Foreskin keratinocyte (primary cell): ENCODE measurements at places on chromosomes 1 and 21. TPM values are rescaled to one million over a fixed set of nuclear protein-coding genes. Genes with fewer than 3 reads are reported as not detected.

GRCh38 chr1:18764362-18764761, 95.1 kb downstream of the TAS1R2 start:
- no peak for DNase-seq

DNA sequence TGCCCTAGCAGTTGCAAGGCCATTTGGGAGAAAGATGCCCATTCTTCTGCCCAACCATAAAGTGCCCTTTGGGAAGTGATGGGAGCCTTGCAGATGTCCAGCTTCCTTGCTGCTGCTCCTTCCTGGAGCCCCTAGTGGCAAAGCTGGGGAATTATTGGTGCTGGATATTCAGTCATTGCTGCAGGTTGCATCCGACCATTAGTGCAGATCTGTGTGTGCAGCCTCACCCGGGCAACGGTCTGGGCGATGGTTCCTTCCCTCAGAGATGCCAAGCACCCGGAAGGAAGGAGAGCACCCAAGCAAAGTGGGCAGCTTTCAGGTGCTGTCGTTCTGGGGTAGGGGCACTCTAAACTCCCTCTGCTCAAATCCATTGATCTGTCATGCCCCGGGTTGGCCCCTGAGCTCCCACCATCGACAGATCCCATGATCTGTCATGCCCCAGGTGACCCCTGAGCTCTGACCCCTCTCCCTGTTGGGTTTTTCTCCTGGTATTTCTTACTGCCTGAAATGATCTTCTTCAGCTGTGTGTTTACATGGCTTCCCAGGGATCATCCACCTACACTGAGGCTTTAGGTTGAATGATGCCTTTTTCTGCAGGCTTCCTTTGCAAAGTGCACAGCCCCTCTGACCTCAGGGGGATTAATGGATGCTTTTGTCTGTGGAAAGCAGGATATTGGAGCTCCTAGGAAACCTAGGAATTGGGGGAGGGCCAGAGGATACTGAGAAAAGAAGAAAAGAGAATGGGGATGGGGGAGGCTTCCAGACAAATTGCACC, 467.5 kb downstream of the PTPRU start:
- peak; percentile 30 for DNase-seq

- DNase-seq, result no peak
Measured at GRCh38 chr1:228208831-228209551, 1.1 kb downstream of the OBSCN start.

GRCh38 chr1:109927911-109928321, 17.3 kb downstream of the CSF1 start:
- no peak for DNase-seq

- no peak for DNase-seq
Measured at GRCh38 chr1:39489567-39490239, 1.7 kb upstream of the BMP8A start.

DNA sequence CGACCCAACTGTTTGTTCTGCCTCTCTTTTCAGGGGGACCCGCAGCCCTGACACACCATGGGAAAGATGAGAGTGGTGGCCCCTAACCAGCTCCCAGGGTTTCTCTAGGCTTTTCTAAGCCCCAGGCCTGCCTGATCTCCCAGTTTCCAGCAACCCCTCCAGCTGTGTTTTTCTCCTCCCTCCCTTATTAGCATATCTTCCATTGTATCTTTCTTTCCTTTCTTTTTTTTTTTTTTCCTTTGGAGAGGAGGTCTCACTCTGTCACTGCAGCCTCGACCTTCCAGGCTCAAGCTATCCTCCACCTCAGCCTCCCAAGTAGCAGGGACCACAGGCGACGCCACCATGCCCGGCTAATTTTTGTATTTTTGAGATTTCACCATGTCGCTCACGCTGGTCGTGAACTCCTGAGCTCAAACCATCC, 1.8 kb upstream of the CERS2 start:
- no peak for DNase-seq

GRCh38 chr1:176559878-176560277, 96.9 kb downstream of the PAPPA2 start:
- DNase-seq, result no peak

- DNase-seq, result no peak
Measured at GRCh38 chr1:201689647-201690046, 139.3 kb upstream of the IPO9 start.

DNA sequence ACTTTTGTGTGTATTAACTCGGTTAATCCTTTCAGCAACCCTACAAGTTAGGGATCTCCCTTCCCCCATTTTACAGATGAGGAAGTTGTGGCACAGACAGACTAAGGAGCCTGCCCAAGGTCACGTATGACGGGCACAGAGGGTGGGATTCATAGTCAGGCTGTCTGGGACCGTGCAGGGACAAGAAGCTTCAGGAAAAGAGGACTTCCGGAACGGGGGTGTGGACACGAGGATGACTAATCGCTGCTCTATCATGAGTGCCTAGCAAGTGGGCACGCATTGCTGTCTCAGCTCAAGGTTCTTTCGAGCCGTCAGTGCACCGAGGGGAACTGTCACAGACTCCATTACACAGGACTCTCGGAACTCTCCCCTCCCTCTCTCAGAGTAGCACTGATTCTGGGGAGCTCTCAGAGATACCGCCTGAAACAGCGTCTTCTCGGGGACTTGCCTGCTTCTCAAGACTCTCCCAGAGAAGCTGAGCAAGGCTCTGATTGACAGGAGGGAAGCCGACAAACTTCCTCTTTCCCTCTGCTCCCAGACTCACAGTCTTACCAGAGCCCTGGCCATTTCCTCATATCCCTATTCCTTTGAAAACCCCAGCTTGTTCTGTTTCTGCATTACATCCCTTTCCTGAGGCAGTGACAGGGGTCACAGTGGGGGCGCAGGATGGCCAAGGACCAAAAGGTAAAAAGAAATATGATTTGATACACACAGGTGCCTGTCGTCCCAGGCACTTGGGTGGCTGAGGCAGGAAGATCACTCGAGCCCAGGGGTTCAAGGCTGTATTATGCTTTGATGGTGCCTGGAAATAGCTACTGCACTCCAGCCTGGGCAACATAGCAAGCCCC, 14.4 kb downstream of the FHAD1 start:
- DNase-seq, result no peak

DNA sequence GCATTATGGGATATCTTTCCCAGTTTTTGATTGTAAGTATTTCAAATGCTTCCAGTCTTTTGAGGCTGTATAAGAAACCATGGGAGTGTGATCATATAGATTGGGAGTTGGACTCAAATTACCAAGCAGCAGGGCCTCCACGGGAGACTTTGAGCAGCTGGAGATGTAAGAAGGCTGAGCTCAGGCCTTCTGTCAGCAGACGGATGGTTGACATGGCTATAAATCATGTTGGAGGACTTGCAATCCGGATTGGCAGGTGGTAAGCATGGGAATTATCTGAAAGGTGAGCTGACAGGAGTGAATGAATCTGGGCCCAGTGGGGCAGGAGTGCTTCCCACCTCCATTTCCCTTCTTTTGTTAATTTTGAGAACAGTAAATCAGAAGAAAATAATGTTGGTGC, 83.2 kb upstream of the PPM1J start:
- DNase-seq, result no peak

- DNase-seq, result no peak
Measured at GRCh38 chr1:19678493-19678892, 13.8 kb downstream of the HTR6 start.

GRCh38 chr1:9628541-9629444, 22.7 kb upstream of the PIK3CD start:
- no peak for DNase-seq

GRCh38 chr1:153344718-153345025, 4.0 kb downstream of the PGLYRP4 start:
- no peak for DNase-seq

- no peak for DNase-seq
Measured at GRCh38 chr1:219726480-219727272, 113.8 kb upstream of the ZC3H11B start.

DNA sequence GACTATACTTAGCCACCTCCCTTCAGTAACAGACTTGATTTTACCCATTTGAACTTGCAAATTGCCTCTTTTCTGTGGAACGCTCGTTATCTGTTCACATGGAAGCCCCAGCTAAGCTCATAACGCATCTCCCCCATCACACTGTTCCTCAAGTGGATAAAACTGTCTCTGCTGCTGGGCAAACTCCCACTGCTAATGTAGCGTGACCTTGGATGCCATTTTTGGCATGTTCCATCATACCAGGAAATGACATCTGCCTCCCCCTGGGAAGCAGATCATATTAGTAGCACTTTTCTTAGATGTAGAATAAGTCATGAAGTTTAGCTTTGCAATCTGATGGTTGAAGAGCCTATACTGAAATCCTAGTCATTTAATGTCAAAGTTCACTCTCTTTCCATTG, 528.7 kb upstream of the PLXNA2 start:
- no peak for DNase-seq

DNA sequence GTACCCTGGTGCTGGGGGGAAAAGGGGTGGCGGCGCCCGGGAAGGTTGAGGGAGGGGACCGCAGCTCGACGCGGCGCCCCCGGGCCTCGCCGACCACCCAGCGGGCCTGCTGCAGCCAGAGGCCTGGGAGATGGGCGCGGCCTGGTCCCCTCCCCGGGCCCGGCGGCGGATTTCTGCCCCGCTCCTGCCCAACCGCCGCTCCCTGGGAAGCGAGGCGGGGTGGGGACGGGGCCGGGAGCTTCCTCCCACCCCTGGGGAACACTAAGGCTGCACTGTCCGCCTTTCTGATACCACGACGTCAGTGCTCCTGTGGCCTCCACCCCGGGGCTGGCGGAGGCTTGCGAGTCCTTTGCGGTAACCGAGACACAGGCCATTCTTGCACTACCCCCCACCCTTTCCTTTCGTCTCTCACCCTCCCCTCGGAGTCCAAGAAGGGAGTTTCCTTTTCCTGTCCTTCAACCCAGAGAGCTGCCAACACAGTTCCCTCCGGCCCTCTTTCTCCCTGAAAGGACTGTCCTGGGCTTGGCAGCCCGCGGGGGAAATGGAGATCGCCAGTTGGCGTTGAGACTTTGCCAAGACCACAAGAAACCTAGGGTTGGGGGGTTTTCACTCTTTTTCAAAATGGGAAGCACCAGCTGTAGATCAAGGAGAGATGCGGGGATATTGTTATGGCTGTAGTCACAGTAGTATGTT, 742 bp downstream of the SH3GLB1 start:
- DNase-seq, result peak; percentile 52

THRAP3 gene
- polyA plus RNA-seq, result 27.9 and 32.6 TPM in 2 replicates

CCDC185 gene
- polyA plus RNA-seq, result not detected in 2 replicates

KCNT2 gene
- not detected in 2 replicates for polyA plus RNA-seq

CA14 gene
- polyA plus RNA-seq, result 0.66 and 0.72 TPM in 2 replicates

B3GALNT2 gene
- polyA plus RNA-seq, result 2.9 and 3.6 TPM in 2 replicates

NBPF10 gene
- 0.32 and 0.36 TPM in 2 replicates for polyA plus RNA-seq

DCDC2B gene
- not detected in 2 replicates for polyA plus RNA-seq

FCRL1 gene
- not detected in 2 replicates for polyA plus RNA-seq

HSD11B1 gene
- polyA plus RNA-seq, result 0.29 and 0.54 TPM in 2 replicates

ASAP3 gene
- polyA plus RNA-seq, result 5.1 and 6.5 TPM in 2 replicates
